GM04503 (cell line): ENCODE measurements at places on chromosomes 3 and 15.

DNA sequence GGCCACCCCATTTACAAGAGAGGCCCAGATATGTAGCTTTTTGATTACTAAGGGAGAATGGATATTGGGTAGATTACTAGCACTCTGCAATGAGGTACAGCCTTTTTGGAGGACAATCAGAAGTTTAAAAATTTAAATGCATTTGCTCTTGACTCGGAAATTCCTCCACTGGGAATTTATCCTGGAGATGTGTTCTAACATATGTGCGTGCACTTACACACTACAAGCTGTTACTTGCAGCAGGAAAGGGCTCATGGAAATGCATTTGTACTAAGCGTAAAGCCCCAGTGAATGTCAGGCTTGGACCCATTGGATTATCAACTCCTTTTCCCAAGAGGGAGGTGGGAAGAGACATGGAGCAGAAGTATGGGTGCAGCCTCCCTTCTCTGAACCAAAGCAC, 7.8 kb upstream of the POMGNT2 start:
- DNase-seq, result no peak

- no peak for DNase-seq
These were observed 113.7 kb downstream of the LRIG1 start for GRCh38 chr3:66386925-66387650.

DNA sequence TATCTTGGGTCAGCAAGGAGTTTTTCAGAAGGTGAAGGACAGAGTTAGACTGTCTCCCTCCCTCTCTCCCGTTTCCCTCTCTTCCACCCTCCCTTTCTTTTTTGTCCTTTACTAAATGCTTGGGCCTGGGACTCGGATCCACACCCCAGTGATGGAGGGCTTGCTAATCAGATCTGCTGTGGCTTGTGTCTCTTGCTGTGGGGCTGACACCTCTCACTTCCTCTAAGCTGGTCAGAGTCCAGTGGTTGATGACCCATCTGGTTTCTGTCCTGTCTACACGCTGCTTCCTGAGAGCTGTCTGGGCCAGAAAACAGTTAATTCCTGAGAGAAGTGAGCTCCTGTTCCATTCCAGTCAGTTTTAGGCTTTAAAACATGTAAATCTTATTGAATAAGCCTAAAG, 849 bp downstream of the TRAK1 start:
- DNase-seq, result no peak

DNA sequence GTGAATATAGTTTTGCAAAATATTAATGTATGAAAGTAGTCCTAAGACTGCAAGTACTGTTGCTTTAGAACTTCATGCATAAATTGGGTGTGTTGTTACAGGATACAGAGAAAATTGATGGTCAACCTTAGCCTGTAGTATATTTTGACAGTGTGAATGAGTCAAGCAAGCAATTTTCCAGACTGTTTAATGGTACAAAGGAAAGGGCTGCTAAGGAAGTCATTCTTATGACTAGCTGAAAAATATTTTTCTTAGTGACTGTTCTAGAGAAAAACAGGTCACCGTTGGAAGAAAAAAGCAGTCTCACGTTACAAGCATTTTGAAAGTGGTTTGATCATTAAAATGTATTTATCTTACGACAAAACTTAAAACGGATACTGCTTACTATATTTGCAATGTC, 49.2 kb downstream of the MBNL1 start:
- peak; percentile 59 for DNase-seq

GRCh38 chr3:141557961-141558706, 71.3 kb downstream of the RASA2 start:
- DNase-seq, result no peak

DNA sequence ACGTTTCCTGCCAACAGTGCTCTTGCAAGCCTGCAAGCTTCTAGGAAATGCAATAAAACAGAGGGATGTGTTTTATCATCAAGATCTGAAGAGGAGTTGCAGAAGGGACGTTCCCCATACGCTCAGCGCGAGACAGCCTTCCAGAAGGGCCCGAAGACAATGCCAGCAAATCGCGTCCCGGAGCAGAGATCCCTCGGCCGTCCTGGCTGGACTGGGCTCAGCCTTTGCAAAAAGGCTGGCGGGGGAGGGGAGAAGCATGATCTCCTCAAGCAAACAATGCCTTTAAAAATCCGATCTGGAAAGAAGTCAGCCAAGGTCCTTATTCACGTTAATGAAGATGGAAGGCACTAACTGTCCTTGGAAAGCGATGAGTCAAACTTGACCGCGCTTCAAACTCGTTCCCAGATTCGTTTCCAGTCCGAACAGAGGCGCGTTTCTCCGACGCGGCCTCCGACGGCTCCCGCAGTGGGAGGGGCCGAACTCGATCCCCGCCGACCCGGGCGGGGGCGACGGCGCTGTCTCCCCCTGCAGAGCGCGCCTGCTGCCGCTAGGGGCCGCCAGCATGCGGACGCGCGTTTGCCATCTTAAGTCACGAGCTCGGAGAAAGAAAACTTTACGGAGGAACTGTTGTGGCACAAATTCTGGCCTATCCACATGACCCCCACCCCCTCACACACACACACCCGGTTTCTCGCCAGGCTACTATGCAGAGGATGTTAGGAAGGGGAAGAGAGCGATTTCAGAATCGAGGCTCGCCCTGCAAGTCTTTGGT, 5.5 kb downstream of the BCL6 start:
- peak; percentile 69 for DNase-seq

DNA sequence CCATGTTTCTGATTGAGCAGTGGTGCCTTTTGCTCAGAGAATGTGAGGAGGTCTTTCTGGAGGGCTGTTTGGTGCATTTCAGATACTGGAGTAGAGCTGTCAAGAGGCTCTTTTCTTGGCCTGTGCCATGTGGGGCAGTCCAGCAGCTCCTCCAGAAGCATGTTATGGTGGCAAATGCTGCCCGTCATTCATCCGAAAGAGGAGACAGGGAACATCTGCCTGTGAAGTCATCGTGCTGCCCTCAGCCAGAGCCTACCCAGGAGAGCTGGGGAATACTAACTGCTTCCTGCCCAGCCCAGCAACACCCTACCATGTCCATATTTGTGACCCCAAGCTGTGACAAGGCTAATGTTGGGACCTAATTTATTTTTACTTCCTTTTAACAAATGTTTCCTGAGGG, 82.2 kb upstream of the SLC6A6 start:
- DNase-seq, result no peak

DNA sequence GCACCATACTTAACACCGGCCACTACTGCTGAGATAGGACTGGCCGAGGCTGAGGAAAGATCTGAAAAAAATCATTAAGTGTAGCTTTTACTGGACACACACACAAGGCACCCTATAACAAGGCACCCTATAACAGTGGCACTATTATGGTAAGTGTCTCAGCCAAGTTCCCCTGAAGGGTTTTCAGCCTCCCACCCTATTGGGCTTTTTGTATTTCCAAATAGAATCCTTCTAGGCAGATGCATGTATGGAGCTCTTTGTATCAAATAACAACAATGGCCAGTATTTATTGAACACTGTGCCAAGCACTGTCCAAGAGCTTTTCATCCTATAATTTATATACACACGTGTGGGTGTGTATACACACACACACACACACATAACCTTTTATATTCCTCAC, 6.7 kb upstream of the DNAJA4 start:
- DNase-seq, result no peak

DNA sequence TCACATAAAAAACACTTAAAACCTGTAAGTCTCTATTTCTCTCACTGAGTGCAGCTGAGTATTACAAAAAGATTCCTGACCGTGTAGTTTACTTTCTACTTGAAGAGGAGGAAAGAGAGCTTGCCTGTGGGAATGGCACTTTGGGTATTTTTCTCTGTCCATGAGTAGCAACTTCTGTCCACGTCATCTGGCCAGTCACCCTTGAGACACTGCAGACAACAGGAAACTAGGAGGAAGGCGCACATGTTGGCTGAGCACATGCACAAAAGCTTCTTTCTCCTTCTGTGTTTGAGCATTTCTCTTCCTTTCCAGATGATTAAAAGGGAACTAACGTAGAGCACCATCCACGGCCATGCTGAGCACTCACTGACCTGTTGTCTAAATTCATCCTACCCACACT, 19.7 kb downstream of the STARD5 start:
- peak; percentile 49 for DNase-seq

GRCh38 chr15:79608066-79608864, 176.1 kb downstream of the MINAR1 start:
- DNase-seq, result no peak

DNA sequence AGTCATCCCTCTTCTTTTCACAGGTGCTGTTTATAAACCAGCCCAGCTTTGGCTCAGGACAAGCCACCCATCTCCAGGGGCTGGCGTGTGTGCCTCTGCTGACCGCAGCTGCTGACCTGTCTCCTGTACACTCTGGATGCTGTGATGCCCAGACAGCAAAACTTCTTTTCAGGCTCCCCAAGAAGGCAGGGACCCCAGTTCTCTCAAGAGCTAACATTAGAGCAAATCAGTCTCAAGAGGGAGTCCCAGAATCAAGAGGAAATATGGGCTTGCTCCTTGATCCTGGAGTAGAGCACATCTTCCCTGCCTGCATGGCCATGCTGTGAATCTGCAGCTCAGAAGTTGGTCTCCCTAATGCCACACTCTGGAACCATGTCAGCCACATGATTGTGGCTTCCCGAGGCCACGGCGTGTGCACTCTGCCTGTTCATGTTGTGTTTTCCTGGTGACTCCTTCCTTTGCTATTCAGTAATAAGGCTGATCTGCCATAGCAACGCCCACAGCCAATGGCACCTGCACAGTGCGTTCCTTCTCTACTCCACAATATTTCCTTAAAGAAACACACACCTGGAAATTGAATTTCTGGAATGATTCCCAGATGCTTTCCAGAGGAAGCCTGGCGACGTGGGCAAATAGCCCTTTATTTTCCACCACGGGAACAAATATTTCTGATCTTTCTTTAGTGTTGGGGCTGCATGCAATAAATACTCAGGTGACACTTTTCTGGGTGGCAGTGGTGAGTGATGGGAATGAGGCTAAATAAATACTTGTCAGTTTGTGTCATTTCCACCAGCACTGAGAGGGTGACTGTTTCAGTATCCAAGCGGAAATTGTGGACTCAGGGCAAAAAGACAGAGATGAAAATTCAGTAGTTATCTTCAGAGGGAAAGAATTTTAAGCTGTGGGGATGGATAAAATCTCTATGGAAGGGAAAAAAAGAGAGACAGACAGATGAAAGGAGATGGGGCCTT, 21.9 kb upstream of the THSD4 start:
- no peak for DNase-seq

DNA sequence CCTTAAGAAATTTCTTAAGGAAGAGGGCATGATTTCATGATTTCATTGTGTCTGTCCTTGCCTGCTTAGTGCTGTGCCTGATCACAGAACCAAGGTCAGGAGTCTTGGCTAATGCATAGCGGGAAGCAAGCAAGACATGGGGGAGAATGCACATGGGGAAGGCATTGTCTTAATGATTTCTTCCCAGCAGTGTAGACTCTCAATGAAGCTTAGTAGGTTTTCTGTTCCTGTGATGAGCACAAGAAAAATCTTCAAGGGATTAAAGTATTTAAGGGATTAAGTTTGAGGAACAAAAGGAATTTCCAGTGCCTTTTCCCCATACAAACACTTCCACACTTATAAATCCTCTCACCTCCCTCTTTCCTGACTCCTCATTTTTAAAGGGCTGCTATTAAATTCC, 46.9 kb upstream of the SEMA6D start:
- DNase-seq, result no peak

- no peak for DNase-seq
These were observed 54.5 kb downstream of the KIF9 start for GRCh38 chr3:47228088-47228487.

DNA sequence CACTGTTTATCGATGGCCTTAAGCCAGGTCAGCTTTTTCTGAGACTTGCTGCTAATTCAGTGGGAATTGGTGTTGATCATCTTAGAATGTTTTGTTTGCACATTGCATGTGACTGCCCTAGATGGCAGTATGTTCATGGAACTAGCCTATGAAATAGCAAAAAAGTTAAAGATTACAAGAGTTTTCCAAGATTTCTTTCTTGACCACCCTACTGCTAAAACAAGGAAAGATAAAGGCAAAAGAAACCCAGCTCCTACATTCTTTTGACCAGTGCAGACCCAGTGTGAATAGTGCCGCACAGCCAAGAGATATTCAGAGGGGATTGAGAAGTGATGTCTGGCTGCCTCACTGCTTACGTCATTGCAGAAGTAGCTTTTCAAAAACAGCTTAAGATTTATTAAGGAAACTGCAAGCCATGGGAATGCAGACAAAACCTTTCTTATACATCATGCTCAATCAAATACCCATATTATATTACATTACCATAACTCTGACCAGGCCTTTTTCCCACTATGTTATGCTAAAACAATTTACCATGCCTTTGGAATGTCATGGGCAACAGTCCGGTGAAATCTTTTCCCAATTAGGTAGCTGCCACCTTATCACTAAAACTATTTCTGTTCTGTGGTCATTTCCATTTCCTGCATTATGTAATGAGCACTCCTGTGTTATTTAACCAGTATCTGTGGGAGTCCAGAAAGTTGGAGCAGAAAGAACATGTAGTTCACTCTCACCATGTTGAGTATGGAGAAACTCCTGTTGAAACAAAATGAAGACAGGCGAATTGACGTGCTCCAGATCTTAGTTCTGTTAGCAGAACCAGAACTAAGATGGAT, 6.0 kb downstream of the PHLDB2 start:
- DNase-seq, result peak; percentile 57
